HepG2 (cell line): ENCODE measurements at places on chromosomes 13 and 19.
A peak's percentile ranks its signal among the peaks of the same experiment; 100 is the strongest.

DNA sequence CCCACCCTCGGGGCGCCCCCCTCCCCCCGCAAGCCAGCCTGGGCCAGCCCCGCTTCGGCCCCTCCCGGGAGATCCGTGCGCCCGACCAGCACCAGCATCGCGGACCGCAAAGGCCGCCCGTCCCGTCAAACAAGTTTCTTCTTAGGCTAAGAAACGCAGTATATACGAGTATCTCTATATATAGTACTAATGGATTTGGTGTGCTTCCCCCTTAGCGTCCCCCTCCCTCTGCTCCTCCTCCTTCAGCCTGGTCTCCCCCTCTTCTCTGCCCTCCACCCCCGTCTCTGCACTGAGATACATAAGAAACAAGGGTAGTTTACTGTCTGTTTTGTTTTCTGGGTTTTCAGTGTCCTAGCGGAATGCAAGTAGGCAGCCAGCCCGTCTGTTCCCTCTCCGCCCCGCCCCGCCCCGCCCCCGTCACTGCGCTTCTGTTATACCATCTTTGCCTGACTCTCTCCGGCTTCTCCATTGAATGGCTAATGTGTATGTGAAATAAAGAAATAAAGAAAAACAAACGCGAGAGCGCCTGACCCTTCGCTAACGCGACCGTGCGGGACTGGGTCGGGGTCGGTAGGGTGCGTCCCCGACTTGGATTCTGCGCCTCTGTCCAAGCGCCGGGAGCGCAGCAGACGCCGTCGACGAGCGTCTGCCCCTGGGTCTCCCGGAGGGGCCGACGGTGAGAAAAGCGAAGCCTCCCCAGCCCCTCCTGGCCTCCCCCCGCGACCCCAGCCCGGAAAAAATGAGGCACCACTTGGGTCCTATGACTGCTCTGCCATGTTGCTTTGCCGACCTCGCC lies 4.2 kb downstream of the LYL1 start:
- no peak for DNase-seq

DNA sequence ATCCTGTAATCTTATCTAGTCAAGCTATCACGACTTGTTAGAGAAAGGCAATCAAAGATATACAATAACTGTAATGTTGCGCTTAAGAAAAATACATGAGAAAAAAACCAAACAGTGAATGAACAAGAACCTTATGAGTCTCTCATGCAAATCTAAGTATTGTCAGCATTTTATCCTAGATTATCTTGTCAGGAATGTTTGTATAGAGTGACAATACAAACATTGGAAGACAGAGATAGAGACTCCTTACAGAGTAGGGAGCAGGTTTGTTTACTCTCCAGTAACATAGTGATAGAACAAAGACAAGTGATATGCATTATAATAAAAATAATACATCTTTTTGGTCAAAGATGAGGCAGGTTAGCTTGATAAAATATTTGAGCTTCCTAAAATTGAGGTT lies 444.8 kb downstream of the SLITRK5 start:
- DNase-seq, result no peak

DNA sequence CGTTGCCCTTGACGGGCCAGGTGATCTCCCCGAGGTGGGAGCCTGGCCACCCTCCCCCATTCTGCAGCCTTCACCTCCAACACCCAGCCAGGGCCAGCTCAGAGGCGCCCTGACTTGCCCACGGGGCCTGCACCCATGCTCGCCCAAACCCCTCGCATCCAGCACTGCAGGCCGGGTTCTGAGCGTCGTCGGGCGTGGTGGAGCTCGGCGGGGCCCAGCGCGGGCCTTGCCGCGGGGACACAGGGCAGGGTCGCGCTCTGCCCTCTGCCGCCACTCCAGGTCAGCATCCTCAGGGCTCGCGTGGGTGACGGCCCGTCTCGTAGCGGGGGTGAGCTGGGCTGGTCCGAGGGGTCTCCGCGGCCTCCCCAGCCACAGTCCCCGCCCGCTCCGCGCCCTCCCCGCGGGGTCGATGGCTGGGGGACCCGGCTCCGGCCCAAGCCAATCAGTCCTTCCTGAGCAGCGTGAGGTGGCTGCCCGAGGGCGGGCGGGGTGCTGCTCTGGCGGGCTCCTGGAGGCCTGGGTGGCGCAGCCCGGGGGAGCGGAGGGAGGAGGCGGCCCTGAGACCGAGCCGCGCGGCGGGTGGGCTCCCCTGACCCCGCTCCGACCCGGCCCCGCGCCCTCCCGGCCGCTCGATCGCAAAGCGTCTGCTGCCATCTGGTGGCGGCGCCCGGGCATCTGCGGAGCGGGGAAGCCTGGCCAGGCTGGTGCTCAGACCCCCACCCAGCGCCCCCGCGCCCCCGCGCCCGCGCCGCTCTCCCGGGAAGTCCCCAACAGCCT lies 61.4 kb downstream of the CCNE1 start:
- no peak for DNase-seq

- DNase-seq, result no peak
Measured at GRCh38 chr19:1133471-1133929, 29.7 kb downstream of the GPX4 start.

- no peak for DNase-seq
Measured at GRCh38 chr19:16581971-16582343, 9.7 kb upstream of the SLC35E1 start.

GRCh38 chr13:79918620-79919019 lies 422.3 kb downstream of the SPRY2 start:
- DNase-seq, result no peak

DNA sequence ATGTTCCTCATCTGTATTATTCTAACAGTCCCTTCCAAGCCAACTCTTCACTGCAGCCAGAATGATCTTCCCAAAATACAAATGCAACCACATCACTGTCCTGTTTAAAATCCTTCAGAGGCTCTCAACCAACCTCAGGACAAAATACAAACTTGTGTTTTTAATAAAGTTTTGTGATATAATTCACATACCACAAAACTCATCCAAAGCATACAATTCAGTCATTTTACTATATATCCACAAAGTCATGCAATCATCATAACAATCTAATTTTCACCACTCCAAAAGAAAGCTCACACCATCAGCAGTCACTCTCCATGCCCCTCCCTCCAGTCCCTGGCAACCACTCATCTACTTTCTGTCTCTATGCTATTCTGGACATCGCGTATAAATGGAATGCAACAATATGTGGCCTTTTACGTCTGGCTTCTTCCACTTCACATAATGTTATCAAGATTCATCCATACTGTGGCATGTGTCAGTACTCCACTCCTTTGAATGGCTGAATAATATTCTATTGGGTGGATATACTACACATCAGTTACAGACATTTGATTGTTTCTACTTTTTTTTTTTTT lies 81.7 kb upstream of the DOCK9 start:
- DNase-seq, result no peak

DNA sequence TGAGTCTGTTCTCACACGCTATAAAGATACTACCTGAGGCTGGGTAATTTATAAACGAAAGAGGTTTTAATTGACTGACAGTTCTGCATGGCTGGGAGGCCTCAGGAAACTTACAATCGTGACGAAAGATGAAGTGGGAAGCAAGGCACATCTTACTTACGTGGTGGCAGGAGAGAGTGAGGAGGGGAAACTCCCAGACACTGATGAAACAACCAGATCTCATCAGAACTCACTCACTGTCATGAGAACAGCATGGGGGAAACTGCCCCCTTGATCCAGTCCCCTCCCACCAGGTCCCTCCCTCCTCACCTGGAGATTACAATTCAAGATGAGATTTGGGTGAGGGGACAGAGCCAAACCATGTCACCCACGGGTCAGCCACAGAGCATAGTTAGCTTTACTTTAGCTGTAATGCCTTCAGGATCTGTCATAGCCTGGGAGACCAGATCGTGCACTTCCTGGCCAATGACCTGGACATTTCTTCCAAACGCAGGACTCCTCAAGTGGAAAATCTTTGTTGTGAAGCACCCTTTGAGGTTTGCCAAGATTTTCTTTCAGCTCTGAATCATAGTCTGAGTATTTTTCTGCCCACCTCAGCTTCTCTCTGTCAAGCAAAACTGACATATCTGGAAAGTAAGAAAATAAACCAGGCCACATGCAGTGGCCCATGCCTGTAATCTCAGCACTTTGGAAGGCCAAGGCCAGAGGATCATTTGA lies 25.2 kb upstream of the HIF3A start:
- no peak for DNase-seq

GRCh38 chr19:49844138-49845095 lies 6.5 kb upstream of the PTOV1 start:
- DNase-seq, result peak; percentile 29

DNA sequence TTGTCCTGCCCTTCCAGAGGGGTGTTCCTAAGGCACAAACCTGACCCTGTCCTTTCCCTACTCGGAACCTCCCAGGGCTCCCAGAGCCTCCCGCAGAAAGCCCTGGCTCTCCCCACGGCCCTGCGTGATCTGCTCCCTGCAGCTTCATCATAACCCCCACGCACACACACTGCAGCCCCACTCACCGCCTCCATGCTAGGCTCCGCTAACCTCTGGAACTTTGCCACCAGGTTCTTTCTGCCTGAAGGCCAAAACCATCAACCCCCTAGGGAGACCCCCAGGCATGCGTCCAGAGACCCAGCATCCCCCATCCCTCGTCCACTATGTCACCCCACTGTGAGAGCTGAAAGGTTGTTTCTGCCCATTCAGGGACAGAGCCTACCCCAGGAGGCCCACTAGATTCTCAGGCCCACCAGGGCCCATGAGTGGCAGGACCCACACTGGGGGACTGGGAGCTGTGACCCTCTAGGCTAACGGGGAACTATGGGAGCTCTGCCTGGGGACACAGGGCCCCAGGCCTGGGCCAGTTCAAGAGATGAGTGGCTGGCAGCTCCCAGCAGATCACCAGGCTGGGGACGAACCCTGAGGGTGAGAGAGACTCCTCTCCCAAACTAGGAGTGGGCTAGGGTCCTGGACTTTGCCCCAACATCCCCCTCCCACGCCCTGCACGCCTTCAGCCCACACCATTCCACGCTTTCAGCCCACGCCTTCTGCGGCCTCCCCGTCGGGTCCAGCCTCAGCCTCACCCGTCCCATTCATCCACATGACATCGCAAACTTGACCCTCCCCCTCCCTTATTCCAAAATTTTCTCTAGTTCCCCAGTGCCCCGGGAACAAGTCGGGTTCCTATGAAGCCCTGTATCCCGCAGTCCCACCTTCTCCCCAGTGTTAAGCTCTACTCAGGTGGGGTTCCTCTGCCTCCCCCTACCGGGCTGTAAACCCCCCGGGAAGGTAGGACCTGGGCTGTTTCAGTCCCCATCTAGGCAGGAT lies 33.2 kb upstream of the PNMA8B start:
- DNase-seq, result no peak

DNA sequence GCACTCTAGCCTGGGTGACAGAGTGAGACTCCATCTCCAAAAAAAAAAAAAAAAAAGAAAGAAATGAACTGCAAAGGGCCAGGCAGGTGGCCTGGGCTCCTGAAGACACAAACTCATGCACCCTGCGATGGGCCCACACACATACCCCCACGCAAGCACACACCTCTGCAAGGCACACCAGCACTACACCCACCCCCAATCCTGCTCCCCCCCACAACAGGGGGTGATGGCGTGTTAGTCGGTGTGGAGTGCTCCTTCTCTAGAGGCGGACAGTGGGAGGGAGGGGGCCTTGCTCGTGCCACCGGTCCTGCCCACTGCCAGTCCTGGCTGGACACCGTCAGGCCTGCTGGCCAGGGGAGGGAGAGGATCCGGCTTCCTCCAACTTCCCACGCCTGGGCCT lies 1.6 kb upstream of the SLC8A2 start:
- no peak for DNase-seq

DNA sequence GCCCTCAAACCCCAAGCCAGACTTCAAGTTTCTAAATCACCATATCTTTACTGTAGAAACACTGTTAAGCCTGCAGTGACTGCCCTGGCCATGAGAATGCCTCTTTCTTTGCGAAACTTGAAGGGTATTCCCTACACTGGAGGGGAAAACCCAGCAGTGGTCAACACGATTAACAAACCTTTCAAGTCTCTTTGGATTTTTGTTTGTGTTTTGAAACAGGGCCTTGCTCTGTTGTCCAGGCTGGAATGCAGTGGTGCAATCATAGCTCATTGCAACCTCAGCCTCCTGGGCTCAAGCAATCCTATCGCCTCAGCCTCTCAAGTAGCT lies 17.4 kb upstream of the POMP start:
- peak; percentile 10 for DNase-seq

DNA sequence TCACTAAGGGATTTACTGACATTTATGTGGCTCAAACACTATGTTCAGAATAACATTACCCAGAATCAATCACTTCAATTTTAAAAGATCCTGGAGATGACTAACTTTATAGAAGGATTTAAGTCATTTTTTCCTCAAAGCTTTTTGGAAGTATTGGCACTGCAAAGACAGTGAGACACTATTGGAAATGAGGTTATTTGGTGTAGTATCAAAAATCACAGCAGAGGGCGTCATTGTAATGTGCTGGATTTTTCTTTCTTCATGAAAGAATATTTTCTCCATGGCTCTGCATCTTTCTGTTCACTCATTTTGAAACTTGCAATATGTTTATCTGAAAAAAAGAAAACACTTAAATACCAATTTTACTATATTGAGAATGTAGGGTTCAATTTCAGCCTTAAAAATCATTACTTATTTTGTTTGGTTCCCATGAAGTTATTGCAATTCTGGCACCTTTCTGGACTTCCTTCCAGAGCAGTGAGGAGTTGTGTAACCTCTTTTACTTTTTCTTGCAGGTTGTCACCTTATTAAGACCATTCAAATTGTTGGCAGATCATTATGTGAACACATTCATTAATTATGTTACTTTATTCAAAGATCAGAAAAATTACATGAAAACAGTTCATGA lies 3.7 kb upstream of the CSNK1A1L start:
- DNase-seq, result peak; percentile 3

DNA sequence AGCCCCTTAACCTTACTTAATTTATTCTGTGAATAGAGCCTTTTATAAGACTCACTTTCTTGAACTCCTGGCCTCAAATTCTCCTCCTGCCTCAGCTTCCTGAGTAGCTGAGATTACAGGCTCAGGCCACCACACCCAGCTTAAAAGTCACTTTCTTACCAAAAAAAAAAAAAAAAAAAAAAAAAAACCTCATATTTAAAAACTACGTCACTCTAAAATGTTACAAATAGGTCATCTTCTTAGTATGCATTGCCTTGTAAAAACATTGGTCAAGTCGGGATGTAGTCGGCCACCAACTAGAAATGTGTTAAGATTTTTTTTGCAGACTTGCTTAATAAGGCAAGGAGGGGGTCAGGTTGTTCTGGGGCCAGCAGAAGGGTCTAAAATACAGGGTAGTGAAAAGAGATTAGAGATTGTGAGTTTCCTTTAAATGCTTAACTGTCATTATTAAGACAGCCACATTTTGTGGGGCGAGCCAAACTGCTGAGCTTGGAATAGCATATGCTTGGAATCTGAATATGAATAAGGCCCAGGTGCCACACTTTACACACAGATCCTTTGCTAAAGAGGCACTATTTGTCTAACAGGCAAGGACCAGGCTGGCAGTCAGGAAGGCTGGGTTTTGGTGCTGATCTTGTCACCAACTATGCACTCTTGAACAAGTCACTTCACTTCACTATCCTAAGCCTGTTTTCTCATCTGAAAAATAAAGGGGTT lies 16.5 kb upstream of the IL17D start:
- DNase-seq, result no peak

- no peak for DNase-seq
Measured at GRCh38 chr19:4556597-4557127, 2.8 kb downstream of the SEMA6B start.

GRCh38 chr19:27793128-27793643 lies 1419.8 kb downstream of the UQCRFS1 start:
- DNase-seq, result peak; percentile 87

GRCh38 chr13:26984337-26984736 lies 187.3 kb downstream of the USP12 start:
- no peak for DNase-seq

GRCh38 chr19:7260161-7260560 lies 34.1 kb downstream of the INSR start:
- no peak for DNase-seq
